H9 (cell line): ENCODE measurements at places on chromosomes 7 and 10.

- no peak for DNase-seq
Measured at GRCh38 chr10:110160522-110160921, 46.9 kb upstream of the MXI1 start.

DNA sequence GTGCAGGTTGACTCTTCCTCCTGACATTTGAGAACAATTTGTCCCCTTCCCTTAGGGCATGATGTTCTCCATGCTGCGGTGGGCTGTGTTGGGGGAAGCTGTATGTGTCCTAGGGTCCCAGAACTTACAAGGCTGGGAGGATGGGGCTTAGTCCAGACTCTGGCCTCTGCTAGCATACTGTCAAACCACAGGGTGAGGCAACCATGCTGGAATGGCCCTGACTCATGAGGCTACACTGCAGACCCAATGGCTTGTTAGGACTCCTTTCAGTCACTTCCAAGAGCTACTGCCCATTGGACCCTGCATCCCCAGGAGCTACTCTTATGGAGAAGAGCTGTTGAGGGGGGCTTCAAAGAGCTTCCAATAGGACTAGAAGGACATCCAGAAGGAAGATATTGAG lies 20.1 kb upstream of the FAM170B start:
- no peak for DNase-seq

GRCh38 chr10:72638586-72639440 lies 12.9 kb upstream of the MICU1 start:
- no peak for DNase-seq

GRCh38 chr7:10429511-10429910 lies 544.2 kb upstream of the PHF14 start:
- DNase-seq, result no peak

GRCh38 chr7:80218723-80219122 lies 84.1 kb downstream of the GNAI1 start:
- DNase-seq, result no peak

DNA sequence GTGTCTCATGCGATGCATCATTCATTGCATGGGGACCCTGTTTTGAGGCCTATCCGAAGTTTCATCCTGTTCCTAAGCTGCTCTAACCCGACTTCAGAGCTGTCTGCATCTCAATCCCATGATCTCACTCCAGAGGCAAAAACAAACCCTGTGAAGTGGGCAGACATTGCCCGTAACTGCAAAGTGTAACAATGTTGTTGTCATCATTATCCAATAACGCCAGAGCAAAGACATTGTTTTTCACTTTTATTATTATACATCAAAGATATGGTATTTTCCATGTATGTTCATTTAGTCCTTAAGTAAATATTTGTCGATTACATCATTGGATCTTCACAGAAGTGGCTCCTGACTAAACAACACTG lies 246.7 kb downstream of the KLF6 start:
- no peak for DNase-seq

- no peak for DNase-seq
Measured at GRCh38 chr7:30996256-30996655, 32.5 kb downstream of the GHRHR start.

GRCh38 chr7:2384354-2385243 lies 18.8 kb upstream of the CHST12 start:
- DNase-seq, result no peak

GRCh38 chr7:50664461-50664922 lies 99.3 kb upstream of the DDC start:
- DNase-seq, result no peak
